ENCODE measurements at places on chromosomes 12 and 14.

GRCh38 chr12:122333142-122334087, 67.1 kb upstream of the VPS33A start:
- DNase-seq, result no peak

DNA sequence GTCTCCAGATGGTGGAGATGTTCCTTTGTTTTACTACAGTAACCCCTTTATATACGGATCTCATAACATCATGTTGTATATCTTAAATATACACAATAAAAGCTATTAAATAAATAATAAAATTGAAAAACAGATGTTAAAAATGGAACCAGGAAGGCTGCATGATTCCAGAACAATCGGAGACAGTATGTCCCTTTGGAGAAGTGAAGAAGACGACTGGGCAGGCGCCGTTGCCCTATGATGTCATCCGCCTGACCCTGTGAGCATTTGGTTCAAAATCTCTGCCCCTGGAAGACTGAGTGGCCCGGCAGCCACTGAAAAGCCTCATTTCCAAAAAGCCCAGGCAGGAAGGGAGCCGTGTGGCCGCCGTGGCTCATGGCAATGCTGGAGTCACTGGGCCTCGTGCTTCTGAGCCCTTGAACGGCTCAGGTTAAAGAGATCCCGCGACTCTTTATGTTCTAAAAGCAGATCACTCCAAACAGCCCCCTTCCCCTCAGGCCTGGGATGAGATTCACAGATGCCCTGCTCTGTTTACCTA, 30.8 kb downstream of the RIMBP2 start:
- no peak for DNase-seq

GRCh38 chr14:72808564-72808963, 85.3 kb downstream of the DPF3 start:
- no peak for DNase-seq

GRCh38 chr14:33764876-33765650, 185.8 kb downstream of the EGLN3 start:
- peak; percentile 20 for DNase-seq

GRCh38 chr12:62656591-62657362, 190.2 kb downstream of the MON2 start:
- DNase-seq, result no peak

DNA sequence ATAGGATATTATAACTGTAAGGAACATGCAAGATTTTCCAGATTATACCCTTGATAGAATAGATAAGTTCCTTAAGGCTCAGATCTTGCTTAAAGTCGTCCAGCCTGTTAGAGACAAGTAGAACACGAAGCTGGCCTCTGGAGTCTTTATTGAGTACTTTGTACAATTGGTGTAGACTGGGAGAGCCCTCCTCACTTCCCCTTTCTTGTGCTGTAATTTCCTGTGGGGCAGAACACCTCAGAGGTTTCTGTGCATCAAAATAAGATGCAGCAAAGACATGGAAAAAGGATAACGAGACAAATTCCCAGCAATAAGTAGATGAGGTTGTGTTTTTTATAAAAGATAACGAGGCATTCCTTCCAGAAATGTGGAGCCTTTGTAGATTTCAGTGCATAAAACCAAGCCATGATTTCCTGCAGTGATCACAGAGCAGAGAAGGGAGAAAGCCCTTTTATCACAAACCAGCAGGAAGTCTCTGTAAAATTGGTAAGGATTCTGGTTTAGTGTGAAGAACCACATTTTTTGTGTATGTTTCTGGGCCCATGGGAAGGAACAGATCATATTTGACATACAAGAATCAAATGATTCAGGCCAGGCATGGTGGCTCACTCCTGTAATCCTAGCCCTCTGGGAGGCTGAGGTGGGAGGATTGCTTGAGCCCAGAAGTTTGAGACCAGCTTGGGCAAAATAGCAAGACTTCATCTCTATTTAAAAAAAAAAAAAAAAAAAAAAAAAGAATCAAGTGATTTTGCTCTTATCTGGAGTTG, 18.0 kb downstream of the GPRC5A start:
- no peak for DNase-seq

- no peak for DNase-seq
Measured at GRCh38 chr12:19369691-19370148, 69.6 kb upstream of the AEBP2 start.

GRCh38 chr12:18261273-18261672, at the start of gene PIK3C2G:
TSS of gene PIK3C2G (plus strand) at chr12:18261518. CDS start at chr12:18282082, 20,564 bp downstream.
- peak; percentile 14 for DNase-seq

GRCh38 chr12:65189028-65189718, 19.8 kb downstream of the LEMD3 start:
- DNase-seq, result no peak

DNA sequence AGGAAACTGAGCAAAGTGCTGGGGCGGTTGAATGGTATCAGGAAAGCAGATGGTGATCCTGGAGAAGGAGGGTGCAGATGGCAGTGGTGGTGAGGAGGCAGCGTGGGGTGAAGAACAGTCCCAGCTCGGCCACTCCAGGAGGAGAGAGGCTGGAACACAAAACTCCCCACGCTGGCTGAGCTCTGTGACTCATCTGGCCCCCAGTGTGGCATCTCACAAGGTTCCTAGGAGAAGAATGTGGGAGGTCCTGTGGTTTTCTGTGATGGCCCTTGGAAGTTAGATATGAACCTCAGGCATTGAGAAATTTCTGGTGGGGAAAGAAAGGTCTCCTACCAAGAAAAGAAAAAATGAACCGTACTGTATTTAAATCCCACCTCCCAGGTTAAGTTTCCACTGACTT, 8.0 kb upstream of the NRXN3 start:
- no peak for DNase-seq

- no peak for DNase-seq
Measured at GRCh38 chr14:75486318-75486717, 36.0 kb upstream of the BATF start.

- no peak for DNase-seq
Measured at GRCh38 chr12:65935906-65936901, 111.9 kb downstream of the HMGA2 start.

DNA sequence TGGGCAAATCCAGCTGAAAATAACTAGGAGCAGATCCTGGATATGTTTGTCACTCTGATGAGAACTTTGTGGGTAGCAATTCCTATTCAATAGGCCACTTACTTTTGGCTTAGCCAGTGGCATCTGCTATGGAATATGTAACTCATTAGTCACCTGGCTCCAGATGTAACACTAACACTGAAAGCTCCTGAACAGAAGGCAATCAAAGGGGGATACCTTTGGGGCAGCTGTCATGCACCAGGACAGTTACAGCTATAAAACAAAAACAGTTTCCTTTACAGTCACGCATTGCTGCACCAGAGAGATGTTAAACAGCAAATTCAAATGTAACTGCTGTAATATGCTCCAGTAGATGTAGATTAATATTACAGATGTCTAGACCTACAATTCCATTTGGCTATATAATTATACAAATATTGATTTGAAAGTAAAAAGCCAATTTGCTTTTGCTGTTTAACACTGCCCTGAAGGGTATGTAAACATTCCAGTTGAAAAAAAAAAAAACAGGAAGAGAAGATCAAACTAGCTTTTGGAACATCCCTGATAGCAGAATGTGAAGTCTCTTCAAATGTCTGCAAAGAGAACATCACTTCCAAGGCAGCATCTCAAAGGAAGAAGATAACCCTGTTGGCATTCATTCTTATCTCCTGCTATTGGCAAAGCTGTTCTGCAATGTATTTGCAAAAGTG, 18.4 kb downstream of the RACGAP1 start:
- no peak for DNase-seq

DNA sequence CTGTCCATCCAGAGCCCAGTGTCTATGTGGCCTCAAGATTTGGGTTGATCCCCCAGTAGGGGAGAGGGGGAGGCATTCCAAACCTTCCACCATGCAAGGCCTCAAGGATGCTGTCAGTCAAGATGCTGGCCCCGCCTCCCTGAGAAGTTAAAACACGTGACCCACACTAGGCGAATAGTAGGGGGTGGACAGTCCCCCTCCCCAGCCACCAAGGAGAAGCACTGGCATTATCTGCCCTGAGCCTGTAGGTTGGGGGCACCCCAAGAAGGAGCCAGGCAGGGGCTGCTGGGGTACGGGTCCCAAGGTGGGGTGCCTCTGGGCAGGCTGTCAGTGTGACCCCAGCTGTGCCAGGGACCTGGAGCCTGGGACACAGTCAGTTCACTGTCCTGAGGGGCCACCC, 2.3 kb downstream of the SLC25A29 start:
- no peak for DNase-seq

Measured in hepatocyte (in vitro differentiated cells).